ENCODE measurements at places on chromosomes 2 and 18.

DNA sequence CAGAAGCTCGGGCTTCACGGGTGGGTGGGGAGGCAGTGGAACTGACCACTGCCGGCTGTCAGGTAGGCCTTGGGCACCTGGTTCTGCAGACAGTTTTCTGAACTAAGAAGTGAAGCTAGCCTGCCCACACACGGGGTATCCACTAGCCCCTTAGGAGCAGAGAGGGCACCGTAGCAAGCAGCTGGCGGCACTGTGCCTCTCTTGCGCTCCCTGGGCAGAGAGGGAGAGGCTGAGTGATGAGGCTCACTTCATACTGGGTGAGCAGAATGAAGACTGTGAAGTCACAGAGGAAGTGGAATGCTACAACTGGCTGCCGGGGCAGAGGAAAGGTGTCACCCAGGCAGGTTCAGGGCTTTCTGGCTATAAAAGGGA lies 753 bp downstream of the ITPRIPL1 start:
- H3K36me3 ChIP-seq = no peaks in the 10 kb centered on the region
- H3K4me1 ChIP-seq = no peaks in the 10 kb centered on the region
- DNase-seq = no peak
- H3K4me3 ChIP-seq = peak overlapping the region; percentile 63

GRCh38 chr2:145755019-145755837 lies 1235.3 kb upstream of the ZEB2 start:
- H3K36me3 ChIP-seq = no peaks in the 10 kb centered on the region
- no peak overlapping the region for H3K4me3 ChIP-seq
- DNase-seq = peak; percentile 13

GRCh38 chr2:209721497-209721896 lies 50.1 kb upstream of the UNC80 start:
- H3K36me3 ChIP-seq = no peaks in the 10 kb centered on the region
- H3K4me1 ChIP-seq = no peaks in the 10 kb centered on the region
- no peak for DNase-seq
- H3K27ac ChIP-seq = no peak overlapping the region
- H3K27me3 ChIP-seq = no peaks in the 10 kb centered on the region

- no peaks in the 10 kb centered on the region for H3K27me3 ChIP-seq
- no peak overlapping the region for H3K27ac ChIP-seq
- H3K4me3 ChIP-seq = no peak overlapping the region
- no peaks in the 10 kb centered on the region for H3K36me3 ChIP-seq
- DNase-seq = no peak
- H3K4me1 ChIP-seq = no peaks in the 10 kb centered on the region
These were observed 63.3 kb upstream of the AGAP1 start for GRCh38 chr2:235430366-235431083.

DNA sequence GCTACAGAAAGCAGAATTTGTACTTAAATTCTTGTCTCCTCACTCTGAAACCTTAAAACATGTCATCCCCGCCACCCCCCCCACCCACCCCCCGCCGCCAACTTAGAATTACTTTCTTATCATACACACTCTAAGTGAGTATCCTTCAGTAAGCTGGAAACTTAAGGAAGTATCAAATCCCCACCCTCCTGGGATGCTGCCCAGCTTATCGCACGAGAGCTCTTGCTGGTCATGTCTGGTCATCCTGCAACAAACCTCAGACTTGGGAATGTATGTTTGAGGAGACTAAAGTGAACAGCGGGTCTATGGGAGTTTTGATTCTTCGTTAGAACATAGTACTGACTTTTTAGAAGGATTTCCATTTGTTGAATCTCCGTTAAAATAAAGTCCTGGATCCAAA lies 203.3 kb downstream of the PTGR3 start:
- DNase-seq = no peak
- no peak overlapping the region for H3K4me3 ChIP-seq
- H3K27ac ChIP-seq = no peak overlapping the region
- H3K36me3 ChIP-seq = no peaks in the 10 kb centered on the region
- no peaks in the 10 kb centered on the region for H3K27me3 ChIP-seq

DNA sequence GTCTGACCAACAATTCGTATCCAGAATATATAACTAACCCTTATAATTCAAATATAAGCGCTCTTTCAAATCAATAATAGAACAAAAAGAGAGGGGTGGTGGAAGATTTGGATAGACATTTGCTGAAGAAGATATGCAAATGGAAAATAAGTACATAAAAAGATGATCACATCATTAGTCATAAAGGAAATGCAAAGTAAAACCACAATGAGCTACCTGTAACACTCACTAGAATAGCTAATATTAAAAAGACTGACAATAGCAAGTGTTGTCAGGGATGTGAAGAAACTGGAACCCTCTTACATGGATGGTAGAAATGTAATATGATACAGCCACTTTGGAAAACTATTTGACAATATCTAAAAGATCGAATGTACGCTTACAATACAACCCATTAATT lies 84.9 kb upstream of the MRPS9 start:
- DNase-seq = no peak
- H3K27ac ChIP-seq = no peak overlapping the region
- H3K27me3 ChIP-seq = no peaks in the 10 kb centered on the region
- no peaks in the 10 kb centered on the region for H3K4me1 ChIP-seq

DNA sequence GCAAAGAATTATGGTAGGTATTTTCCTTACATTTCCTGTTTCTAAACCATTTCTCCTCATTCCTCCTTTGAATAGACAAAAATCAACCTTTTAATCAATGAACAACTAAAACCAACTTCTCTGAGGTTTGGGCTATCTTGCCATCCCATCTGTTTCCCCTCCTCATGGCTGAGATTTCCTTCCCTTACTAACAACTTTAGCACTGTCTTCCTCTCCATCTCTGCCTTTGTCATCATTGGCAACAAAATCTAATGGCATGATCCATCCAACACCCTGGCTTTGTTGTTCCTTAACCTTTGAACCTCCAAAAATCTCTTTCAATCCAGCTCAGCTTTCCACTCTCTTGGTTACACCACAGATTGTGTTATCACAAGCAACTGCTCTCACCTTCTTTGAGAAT lies 95.3 kb upstream of the FAM136A start:
- H3K4me1 ChIP-seq = no peaks in the 10 kb centered on the region
- no peak for DNase-seq
- no peaks in the 10 kb centered on the region for H3K27me3 ChIP-seq
- H3K4me3 ChIP-seq = no peak overlapping the region
- H3K36me3 ChIP-seq = no peaks in the 10 kb centered on the region
- no peak overlapping the region for H3K27ac ChIP-seq

DNA sequence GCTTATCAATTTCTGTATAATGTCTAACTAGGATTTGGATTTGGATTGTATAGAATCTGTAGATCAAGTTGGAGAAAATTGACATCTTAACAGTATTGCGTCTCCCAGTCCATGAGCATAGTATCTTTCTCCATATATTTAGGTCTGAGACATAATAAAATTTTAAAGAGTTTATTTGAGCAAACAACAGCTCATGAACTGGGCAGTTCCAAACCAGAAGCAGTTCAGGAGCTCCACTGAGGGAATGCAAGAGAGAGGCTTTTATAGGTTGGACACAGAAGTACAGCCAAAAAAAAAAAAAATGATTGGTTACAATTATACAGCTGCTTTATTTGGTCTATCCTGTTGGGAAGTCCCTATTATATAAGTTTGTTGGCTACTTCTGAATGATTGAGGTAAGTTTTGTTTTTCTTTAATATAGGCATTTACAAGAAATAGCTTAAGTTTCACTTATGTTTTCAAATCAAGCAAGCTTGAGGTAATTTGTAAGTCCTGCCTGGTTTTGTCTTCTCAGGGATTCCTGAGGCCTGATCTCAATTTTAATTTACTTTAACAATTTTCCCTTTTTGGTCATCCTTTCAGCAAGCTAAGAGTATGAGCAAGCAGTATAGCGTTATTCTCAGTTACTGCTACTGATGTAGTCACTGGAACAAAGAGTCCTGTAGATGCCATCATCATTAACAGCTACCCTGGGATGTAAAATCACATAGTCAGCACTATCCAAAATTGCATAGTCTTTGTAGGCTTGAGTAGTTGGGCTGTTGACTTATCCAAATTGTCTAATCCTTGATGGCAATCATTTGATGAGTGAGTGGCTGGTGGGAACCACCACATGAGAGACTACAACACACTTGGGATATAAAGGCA lies 27.5 kb upstream of the RUFY4 start:
- H3K27me3 ChIP-seq = no peaks in the 10 kb centered on the region
- no peak overlapping the region for H3K27ac ChIP-seq
- no peak overlapping the region for H3K4me3 ChIP-seq
- no peaks in the 10 kb centered on the region for H3K4me1 ChIP-seq
- no peak for DNase-seq
- no peaks in the 10 kb centered on the region for H3K36me3 ChIP-seq
